ENCODE measurements at places on chromosomes 2 and 18. TPM values are rescaled to one million over a fixed set of nuclear protein-coding genes. Genes with fewer than 3 reads are reported as not detected.

- no peaks in the 10 kb centered on the region for H3K36me3 ChIP-seq
- H3K27me3 ChIP-seq, result no peaks in the 10 kb centered on the region
- peak; percentile 90 for DNase-seq
- H3K4me1 ChIP-seq, result no peaks in the 10 kb centered on the region
Observed at GRCh38 chr18:3245853-3246634, 1.6 kb upstream of the MYL12A start.

The CCDC88A gene
- 4.2 TPM for total RNA-seq

The SKOR2 gene
- not detected for total RNA-seq

DNA sequence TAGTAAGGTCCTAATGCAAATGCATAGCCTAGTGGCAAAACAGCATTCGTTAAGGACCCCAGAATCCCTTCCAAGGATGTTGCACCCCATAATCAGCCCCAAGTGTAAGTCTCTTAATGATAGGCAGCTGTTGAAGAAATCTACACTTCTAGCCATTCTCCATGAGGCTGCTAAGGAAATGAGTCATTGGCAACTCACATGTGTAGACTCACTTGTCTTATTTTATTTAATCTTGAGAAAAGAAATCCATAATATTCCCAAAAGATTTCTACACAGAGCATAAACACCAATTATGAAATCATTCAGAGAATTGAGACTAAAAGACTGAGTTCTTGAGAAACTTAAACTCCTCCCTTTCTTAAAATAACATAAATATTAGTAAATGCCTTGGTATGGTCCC lies 52.4 kb downstream of the AKAIN1 start:
- H3K4me1 ChIP-seq, result no peaks in the 10 kb centered on the region
- H3K27ac ChIP-seq, result no peak overlapping the region
- no peaks in the 10 kb centered on the region for H3K27me3 ChIP-seq

The EVX2 gene
- total RNA-seq, result not detected

- no peak overlapping the region for H3K27ac ChIP-seq
- peaks cover 8% of the 10 kb centered on the region for H3K36me3 ChIP-seq
- H3K4me3 ChIP-seq, result no peak overlapping the region
- DNase-seq, result no peak
- H3K27me3 ChIP-seq, result no peaks in the 10 kb centered on the region
Observed at GRCh38 chr18:57659460-57660102, 37.9 kb upstream of the NARS1 start.

GRCh38 chr2:41936771-41937463 lies 110.9 kb upstream of the PKDCC start:
- no peak for DNase-seq
- H3K27me3 ChIP-seq, result no peaks in the 10 kb centered on the region
- no peaks in the 10 kb centered on the region for H3K36me3 ChIP-seq

DNA sequence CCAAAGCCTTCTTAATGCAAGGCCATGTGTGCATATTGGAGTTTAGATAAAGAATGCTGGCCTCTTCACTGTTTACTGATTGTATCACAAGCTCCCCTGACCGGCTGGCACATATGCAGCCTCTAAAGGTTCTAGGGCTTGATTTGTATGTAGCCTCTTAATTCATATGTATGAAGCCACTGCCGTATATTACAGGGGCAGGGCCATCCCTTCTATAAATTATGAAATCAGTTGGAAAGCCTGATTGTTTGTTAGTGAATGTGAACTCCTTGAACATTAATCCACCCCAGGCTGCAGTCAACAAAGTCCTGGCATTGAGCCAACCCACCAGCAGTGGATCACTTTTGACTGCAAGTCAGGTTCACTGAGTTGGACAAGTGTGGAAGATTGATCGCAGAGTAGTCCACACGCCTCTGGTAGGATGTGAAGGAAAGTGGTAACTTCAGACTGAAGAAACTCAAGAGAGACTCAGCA lies 61.6 kb upstream of the PARD3B start:
- H3K36me3 ChIP-seq, result no peaks in the 10 kb centered on the region
- no peak overlapping the region for H3K4me3 ChIP-seq
- DNase-seq, result no peak
- no peak overlapping the region for H3K27ac ChIP-seq

DNA sequence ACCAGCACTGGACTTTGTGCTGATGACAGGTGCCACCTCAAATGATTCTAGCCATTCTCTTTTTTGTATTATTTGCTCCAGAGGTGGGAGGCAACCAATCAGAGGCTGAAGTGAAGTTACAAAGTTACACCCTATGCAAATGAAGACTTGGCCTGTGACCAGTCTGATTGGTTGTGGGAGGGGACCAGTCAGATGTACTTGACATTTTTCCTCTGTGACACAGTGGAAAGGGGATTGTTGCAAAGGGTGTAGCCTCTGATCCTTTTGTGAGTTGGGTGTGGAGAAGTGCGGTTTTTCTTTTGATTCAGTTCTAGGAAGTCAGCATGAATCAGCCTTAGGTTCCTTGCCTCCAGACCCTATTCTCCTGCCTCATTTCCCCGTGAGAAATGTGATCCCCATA lies 244.0 kb downstream of the ARL6IP6 start:
- no peak for DNase-seq
- H3K36me3 ChIP-seq, result no peaks in the 10 kb centered on the region
- H3K4me3 ChIP-seq, result no peak overlapping the region

The MOGAT1 gene
- 0.24 TPM for total RNA-seq

DNA sequence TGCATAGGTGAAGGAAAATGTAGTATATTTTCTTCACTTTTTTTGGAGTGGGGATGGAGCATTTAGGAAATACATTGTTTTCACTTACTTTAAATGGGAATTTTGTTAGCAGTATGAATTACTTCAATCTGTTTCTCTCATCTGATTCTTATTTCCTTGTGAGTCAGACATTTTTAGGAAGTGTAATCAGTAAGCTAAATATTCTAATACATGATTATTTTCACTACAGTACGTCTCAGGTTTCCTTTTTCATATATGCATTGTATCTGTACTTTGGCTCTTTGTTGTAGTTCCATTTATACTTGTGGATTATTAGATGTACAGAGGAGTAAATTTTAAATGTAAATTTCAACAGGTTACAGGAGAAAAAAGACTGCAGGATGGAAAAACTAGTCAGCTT lies 27.9 kb downstream of the GPD2 start:
- DNase-seq, result no peak
- no peak overlapping the region for H3K4me3 ChIP-seq
- no peaks in the 10 kb centered on the region for H3K27me3 ChIP-seq
- H3K4me1 ChIP-seq, result peaks cover 10% of the 10 kb centered on the region

The PPP1R1C gene
- not detected for total RNA-seq

- H3K36me3 ChIP-seq, result no peaks in the 10 kb centered on the region
- no peaks in the 10 kb centered on the region for H3K27me3 ChIP-seq
- H3K4me1 ChIP-seq, result no peaks in the 10 kb centered on the region
- DNase-seq, result no peak
- H3K4me3 ChIP-seq, result no peak overlapping the region
Observed at GRCh38 chr2:231348173-231348572, 47.3 kb upstream of the B3GNT7 start.

- no peak for DNase-seq
- H3K27me3 ChIP-seq, result no peaks in the 10 kb centered on the region
- H3K4me1 ChIP-seq, result peaks cover 6% of the 10 kb centered on the region
- H3K36me3 ChIP-seq, result no peaks in the 10 kb centered on the region
- H3K4me3 ChIP-seq, result no peak overlapping the region
- H3K27ac ChIP-seq, result peak overlapping the region; percentile 74
Observed at GRCh38 chr2:47309472-47309951, 93.4 kb upstream of the MSH2 start.

DNA sequence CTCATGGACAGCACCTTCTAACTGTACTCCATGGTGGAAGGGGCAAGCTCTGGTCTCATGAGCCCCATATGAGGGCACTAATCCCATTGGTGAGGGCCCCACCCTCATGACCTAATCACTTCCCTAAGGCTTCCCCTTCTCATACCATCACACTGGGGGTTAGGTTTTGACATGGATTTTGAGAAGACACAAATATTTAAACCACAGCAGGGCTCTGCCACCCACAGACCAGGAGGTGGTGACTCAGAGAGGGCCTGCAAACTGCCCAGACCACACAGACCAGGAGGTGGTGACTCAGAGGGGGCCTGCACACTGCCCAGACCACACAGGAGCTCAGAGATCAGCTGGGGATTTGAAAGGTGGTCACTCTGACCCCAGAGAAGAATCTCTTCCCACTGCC lies 222.0 kb downstream of the KLHL29 start:
- DNase-seq, result no peak
- no peaks in the 10 kb centered on the region for H3K27me3 ChIP-seq
- no peak overlapping the region for H3K27ac ChIP-seq
- H3K36me3 ChIP-seq, result no peaks in the 10 kb centered on the region
- H3K4me1 ChIP-seq, result no peaks in the 10 kb centered on the region

DNA sequence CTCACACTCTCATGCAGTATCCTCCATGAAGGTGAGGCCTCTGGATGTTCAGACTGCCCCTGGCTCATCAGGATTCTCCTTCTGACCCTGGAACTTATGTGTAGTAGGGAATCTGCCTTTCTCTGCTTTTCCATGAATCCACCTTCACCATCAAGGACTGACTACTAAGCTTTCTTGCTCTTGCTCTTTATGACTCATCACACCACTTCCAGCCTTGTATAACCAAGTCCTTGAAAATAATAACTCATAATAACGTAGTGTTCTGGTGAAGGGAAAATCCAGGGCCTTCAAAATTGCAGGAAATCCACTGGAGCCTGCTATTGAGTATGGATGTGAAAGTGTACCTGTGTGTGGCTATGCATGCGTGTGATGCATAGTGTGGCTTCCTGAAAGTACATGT lies 11.3 kb upstream of the KCNS3 start:
- no peak for DNase-seq
- H3K27ac ChIP-seq, result no peak overlapping the region
- no peaks in the 10 kb centered on the region for H3K27me3 ChIP-seq
- no peaks in the 10 kb centered on the region for H3K4me1 ChIP-seq
- H3K4me3 ChIP-seq, result no peak overlapping the region

DNA sequence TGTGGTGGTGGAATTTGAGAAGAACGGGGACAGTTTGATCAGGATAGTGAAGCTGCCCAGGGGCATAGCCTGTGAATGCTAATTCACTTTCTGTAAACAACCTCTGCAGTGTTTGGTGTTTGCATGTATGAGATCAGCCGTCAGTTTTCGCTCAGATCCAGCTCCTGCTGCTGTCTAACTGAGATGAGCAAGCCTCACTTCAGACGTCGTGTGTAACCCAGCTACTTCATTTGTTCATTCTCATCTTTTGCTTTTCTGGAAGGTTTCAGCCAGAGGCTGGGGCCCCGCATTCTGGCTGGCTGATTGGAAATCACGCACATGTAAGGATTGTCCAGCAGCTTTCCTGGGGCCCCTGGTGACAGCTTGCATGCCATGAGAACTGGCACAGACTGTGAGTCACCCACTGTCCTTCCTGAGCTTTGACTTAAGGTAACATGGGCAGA lies 48.9 kb downstream of the LDLRAD4 start:
- DNase-seq, result no peak
- no peaks in the 10 kb centered on the region for H3K36me3 ChIP-seq
- no peak overlapping the region for H3K27ac ChIP-seq
- H3K4me3 ChIP-seq, result no peak overlapping the region

DNA sequence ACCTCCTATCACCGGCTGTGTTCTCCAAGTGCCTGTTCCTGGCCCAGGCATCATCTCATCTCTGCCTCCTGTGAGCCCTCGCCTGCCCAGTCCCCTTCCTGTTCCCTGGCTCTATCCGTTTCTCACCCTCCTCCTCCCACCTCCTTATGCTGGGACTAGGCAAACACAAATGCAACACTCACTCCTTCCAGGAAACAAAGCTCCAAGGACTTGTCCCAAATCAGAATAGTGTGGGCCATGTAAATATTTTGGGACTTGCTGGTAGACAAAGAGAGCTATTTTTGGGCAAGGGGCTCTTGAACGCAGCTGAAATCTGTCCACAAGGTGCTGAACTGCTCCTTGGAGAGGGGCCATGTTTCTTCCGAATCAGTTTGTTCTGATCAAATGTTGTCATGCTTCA lies 25.3 kb downstream of the MBP start:
- H3K27me3 ChIP-seq, result no peaks in the 10 kb centered on the region
- H3K27ac ChIP-seq, result peak overlapping the region; percentile 60
- no peaks in the 10 kb centered on the region for H3K36me3 ChIP-seq

- no peak overlapping the region for H3K27ac ChIP-seq
- DNase-seq, result no peak
- no peaks in the 10 kb centered on the region for H3K36me3 ChIP-seq
- no peak overlapping the region for H3K4me3 ChIP-seq
- no peaks in the 10 kb centered on the region for H3K27me3 ChIP-seq
Observed at GRCh38 chr2:20549691-20550348, 101.1 kb downstream of the HS1BP3 start.

The LAMA1 gene
- 24.2 TPM for total RNA-seq

DNA sequence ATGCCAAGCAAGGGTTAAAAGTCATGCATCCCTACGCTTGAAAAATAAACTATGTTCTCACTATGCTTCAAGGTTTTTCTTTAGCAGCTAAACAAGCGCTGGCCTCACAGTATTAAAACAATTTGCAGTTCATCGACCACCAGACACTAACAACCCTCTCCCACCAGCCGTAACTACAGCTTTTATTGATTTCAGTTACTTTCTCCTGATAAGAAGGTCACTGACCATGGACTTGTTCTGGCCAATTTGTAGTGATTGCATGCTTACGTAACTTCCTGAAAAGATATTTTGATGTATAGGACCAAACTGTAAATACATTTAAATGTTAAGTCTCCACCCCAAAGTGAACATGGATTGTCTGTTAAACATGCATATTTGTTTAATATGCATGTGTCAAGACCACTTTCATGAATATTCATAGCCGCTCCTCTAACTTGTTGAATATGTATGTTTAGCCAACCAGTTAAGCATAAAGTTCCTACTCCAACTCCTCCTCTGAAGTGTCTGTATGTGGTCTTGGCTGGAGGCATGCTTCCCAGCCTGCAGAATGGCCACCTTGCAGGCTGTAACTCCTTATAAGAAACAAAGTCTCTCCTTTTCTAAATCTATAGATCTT lies 1.7 kb upstream of the THOC1 start:
- no peak overlapping the region for H3K4me3 ChIP-seq
- no peaks in the 10 kb centered on the region for H3K36me3 ChIP-seq
- no peak for DNase-seq
- H3K27ac ChIP-seq, result no peak overlapping the region

DNA sequence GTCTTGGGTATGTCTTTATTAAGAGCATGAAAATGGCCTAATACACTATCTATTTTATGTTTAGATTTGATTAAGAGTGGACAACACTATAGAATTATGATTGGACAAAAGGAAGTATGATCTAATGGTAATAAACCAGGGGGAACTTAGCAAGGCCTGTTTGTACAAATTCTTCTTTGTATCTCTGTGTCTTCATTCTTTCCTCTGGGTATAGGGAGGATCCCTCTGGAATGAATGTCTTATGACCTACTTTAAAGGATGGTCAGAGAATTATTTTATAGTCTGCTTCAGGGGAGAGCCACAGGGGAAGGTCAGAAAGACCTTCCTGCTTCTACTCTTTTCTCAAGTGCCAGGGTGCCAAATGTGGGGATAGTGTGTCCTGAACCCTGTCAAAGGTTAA lies 42.8 kb upstream of the FANCL start:
- DNase-seq, result no peak
- no peak overlapping the region for H3K4me3 ChIP-seq
- no peaks in the 10 kb centered on the region for H3K27me3 ChIP-seq
- no peaks in the 10 kb centered on the region for H3K4me1 ChIP-seq

- no peaks in the 10 kb centered on the region for H3K4me1 ChIP-seq
- no peak overlapping the region for H3K27ac ChIP-seq
- DNase-seq, result no peak
- no peak overlapping the region for H3K4me3 ChIP-seq
Observed at GRCh38 chr2:19890104-19890503, 11.7 kb downstream of the TTC32 start.

The MTIF2 gene
- total RNA-seq, result 49.9 TPM

GRCh38 chr2:30204281-30204680 lies 27.1 kb upstream of the LBH start:
- no peak overlapping the region for H3K4me3 ChIP-seq
- no peak overlapping the region for H3K27ac ChIP-seq
- no peaks in the 10 kb centered on the region for H3K36me3 ChIP-seq
- no peak for DNase-seq
- H3K4me1 ChIP-seq, result no peaks in the 10 kb centered on the region
- no peaks in the 10 kb centered on the region for H3K27me3 ChIP-seq

The HOXD11 gene
- total RNA-seq, result 0.25 TPM

Measured in colonic mucosa (tissue), 4 donors.